ENCODE measurements at places on chromosomes 11 and 22.

DNA sequence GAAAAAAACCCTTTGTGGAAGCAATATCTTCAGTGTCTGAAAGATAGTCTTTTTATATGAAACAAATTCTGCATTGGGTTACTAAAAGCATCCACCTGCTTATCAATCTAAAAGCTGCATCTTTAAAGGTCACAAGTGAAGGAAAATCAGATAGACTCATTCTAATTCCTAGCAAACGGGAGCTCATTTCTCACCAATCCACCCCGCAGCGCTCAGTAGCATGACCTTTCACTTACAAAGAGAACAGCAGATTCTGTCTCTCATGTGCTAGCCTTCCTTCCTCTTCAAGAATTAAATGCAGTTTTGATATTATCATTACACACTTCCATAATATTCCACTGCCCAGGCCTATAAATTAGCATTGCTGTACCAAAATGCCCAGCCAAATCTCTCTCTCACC is 212.9 kb downstream of the CADM1 start:
- no peak for DNase-seq

GRCh38 chr22:47195484-47196165 is 433.2 kb downstream of the TBC1D22A start:
- DNase-seq: no peak

GRCh38 chr11:101008961-101009689 is 120.5 kb downstream of the PGR start:
- no peak for DNase-seq

DNA sequence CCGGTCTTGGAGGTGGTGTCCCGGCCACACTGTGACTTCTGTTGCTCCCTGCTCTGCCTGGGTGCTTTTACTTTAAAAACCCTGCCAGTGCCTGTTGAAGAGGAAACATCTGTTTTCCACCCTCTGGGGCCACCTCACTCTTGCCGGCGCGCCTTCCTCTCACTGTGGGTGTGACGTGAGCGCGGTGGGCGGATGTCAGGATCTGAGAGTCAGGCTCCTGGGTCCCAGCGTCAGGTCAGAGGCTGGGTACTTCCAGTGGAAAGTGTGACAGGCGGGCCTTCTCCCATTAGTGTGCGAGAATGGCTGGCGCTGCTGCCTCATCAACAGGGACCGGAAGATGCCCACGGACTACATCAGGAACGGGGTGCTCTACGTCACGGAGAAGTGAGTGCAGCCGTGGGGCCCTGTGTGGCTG is 54.2 kb downstream of the GRAMD4 start:
- peak; percentile 68 for DNase-seq

- no peak for DNase-seq
These were observed 40.9 kb downstream of the TBX1 start for GRCh38 chr22:19801340-19802000.

GRCh38 chr22:24989541-24989951 is 37.0 kb downstream of the KIAA1671 start:
- no peak for DNase-seq

DNA sequence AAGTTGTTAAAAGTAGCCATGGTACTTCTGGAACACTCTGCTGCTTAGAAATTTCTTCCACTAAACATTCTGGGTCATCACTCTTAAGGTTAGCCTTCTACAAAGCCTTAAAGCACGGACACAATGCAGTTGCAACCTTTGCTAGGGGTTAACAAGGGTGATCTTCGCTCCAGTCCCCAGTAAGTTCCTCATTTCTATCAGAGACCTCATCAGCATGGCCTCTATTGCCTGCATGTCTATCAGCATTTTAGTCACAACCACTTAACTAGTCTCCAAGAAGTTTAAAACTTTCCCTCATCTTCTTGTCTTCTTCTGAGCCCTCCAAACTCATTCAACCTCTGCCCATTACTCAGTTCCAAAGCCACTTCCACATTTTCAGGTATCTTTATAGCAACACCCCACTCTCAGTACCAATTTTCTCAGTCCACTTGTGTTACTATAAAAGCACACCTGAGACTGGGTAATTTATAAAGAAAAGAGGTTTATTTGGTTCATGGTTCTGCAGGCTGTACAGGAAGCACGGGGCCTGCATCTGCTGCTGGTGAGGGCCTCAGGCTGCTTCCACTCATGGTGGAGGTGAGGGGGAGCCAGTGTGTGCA is 48.7 kb upstream of the TH start:
- DNase-seq: no peak

DNA sequence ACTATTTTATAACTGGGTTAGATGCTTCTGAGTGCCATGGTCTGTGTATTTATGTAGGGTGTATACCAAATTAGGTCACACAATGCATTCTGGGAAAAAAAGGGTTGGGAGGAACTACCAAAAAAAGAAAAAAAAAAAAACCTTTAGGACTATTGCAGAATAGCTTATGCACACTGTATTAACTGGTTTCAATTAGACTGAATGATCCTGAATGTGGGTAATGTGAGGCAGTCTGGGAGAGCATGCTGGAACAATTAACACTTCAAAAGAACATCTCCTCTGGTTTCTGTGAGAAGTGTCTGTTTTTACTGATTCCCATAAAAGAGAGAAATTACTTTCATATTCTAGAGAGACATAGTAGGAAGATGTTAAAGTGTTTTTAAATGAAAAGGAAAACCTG is 521.3 kb downstream of the DLG2 start:
- no peak for DNase-seq

- no peak for DNase-seq
These were observed 21.2 kb upstream of the GRK2 start for GRCh38 chr11:67245046-67245445.

DNA sequence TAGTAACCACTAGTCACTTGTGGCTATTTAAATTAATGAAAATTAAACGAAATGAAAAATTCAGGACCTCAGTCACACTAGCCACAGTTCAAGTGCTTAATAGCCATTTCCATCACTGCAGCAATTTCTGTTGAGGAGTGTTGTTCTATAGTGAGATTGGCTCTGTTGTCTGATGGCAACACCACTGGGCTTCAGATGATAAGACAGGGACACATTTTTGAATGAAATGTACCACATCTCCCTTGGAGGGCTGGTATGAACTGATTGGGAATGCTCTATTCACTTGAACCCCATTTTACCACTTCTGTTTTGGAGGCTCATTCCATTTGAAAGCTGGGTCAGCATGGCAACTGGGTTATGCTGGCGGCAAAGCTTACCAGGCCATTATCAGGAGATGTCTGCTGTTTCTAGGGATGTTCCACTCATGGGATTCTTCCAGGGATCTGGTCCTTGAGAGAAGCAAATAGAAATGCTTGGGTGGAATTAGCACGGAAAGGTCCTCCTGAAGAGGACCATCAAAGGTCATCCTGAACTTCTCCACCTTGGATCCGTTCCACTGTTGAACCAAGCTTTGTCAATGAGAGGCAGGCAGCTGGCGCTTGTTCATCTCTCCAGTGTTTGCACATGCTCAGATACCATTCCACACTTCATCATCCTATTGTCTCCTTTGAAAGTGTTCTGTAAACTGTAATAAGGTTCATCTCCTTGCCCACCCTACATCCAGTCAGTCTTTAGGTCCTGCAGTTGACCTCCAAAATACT is 7.6 kb downstream of the AMOTL1 start:
- no peak for DNase-seq

GRCh38 chr22:37905534-37906363 is at the start of gene MICALL1:
TSS of gene MICALL1 (plus strand) at chr22:37906297. CDS start at chr22:37906423, 126 bp downstream.
- peak; percentile 68 for DNase-seq

GRCh38 chr11:106288057-106288456 is 210.6 kb downstream of the AASDHPPT start:
- no peak for DNase-seq

GRCh38 chr11:57330029-57330428 is 5.3 kb upstream of the TNKS1BP1 start:
- no peak for DNase-seq

- no peak for DNase-seq
These were observed 40.2 kb downstream of the TBX1 start for GRCh38 chr22:19800761-19801244.

- DNase-seq: no peak
These were observed 121.7 kb downstream of the ME3 start for GRCh38 chr11:86550757-86551156.

DNA sequence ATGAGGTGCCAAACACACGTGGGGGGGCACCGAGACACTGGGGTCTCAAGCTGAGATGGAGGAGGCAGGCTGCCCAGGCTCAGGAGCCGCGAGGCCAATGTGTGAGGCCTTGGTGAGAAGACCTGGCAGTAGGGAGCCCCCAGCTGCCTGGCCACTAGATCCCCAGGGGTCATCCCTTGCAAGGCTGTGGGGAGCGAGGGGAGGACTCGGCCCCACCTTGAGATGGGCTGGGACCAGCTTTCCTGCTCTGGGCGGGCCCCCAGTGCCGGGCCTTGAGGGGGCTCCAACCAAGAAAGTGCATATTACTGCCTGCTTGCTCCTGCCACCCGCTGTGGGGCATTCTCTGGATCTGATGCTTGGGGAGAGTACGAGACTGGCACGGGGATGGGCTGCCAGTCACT is 107.0 kb downstream of the CTTN start:
- no peak for DNase-seq

- peak; percentile 20 for DNase-seq
These were observed 480 bp downstream of the PLEKHA7 start for GRCh38 chr11:17013548-17014320.

DNA sequence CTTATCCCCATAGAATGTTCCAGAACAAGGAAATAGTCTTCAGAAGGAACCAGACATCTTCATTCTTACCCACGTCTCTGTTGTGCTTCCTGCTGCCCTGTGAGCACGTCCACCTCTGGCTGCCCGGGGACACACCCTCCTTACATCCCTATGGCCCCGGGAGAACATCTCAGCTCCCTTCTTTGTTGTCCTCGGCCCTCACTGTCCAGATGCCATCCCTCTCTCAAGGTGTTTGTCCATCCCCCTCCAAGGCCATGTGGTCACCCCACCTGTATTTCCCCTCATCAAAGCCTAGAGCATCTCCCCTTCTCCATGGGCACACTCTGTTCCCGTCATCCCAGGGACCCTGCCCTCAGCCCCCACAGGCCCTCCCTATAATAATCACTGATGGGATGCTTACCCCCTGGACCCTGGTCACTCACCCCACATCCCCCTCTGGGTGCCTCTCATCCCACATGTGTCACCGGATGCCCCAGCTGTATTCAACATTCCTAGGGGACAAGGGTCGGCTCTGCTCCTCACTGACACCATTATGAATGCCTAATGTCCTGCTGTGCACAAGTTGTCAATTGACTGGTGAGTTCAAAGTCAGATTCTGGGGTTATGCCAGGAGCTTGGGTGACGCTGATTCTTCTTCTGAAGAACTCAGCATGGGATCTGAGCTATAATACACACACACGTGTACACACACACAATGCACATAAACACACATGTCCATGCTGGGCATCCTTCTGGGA is 28.8 kb downstream of the IGLL5 start:
- no peak for DNase-seq
